ENCODE measurements at places on chromosomes 6 and 20. TPM values are rescaled to one million over a fixed set of nuclear protein-coding genes. Genes with fewer than 3 reads are reported as not detected.

GRCh38 chr6:7580537-7580926 lies 9.5 kb upstream of the SNRNP48 start:
- DNase-seq = no peak

DNA sequence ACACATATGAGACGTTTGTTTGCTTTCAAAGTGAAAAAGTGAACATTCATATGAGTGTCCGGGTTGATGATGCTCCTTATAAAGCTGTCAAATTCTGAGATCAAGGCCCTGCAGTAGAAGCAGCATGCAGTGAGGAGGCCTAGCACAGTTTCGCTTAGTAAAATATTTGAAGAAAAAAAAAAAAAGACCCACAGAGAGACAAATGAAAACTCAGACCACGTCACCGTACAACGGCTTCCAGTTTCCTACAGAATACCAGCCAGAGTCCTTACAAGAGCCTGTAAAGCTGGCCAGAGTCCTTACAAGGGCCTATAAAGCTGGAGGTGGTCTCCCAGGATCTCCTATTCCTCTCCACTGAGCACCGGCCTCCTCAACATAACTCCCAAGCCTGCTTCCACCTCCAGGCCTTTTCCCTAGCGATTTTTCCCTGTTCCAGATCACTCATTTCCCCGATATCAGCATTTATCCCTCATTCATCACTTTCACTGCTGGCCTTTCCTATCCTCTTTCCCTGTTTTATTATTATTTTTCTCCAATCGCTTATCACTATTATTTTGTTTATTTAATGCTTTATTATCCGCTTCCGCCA lies 1.5 kb upstream of the HMGN4 start:
- peak; percentile 58 for DNase-seq

- DNase-seq = no peak
Observed at GRCh38 chr6:79797163-79797764, 150.1 kb downstream of the ELOVL4 start.

DNA sequence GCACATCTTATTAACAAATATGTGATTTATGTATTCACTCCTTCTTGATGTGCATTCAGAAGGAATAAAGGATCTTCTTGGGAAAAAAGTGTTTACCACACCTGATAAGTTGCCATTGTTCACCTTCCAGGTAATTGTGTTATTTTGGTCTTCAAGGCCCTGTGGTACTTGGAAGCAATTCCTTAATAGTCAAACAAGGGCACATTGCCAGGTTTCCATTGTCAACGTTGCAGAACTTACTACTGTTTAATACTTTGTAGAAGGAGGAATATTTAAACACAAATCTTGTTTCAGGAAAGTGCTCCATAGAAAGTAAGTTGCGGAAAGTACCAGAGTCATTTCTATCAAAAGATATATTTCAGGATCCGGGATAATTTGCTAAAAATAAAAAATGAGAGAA lies 129.5 kb upstream of the SGK1 start:
- peak; percentile 61 for DNase-seq

DNA sequence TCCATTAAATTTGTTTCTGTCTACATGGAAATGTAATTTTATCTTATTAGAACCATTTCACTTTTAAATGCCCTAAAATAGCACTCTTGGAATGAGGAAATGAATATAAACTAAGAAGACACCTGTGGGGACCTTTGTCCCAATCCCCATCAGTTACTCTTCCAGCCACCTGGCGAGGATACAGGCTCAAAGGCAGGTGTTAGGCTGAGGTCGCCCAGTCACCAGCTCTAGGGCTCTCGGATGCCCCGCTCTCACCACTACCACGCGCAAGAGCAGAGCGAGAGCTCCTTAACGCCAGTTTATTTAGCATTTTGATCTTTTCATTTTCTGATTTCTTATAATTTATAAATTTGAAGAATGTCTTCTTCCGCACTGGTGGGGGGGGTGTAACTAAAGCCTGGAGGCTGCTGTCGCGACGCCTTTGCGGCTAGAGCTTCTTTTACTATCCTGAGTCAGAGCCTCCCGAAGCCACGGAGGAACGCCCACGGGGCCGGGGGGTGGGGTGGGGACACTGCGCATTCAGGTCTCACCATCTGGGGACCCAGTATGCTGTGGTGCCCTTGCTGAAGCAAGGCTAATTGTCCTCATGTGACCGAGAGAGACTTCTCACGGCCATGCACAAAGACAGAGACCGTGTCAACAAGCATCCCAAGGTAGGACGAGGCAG lies 38.7 kb upstream of the AFDN start:
- DNase-seq = no peak

DNA sequence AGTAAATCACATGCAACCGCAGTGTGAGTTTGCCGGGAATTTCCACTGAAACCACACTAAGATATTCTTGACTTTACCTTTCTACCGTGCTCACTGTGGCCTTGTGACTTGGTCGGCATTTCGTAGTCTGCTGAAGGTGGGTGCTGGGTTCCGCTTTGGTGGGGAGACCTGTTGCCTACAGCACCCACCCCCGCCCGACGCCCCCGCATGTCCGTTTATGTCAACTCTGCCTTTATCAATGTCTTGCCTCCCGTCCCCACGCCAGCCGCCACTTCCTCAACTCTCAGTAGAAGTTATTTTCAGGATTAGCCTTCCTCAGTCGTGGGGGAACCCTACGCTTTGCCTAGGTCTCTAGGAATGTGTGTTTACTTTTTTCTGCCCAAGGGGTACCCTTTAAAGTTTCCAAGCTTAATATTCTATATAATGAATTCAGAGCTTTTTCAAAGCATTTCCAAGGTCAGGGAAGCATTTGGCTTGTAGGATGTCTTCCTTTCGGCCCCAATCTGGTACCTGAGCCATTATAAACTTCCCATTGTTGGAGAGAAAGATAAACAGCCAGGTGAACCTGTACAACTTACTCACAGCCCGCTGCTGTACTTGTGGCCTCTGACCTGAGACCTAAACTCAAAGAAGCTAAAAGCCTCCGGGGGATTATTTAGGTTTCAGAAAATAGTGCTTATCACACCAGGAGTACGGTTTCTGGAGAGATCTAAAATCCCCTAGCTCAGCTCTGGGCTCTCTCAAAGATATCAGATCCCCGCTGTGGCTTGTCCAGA lies 54.2 kb downstream of the TBC1D7 start:
- DNase-seq = no peak

DNA sequence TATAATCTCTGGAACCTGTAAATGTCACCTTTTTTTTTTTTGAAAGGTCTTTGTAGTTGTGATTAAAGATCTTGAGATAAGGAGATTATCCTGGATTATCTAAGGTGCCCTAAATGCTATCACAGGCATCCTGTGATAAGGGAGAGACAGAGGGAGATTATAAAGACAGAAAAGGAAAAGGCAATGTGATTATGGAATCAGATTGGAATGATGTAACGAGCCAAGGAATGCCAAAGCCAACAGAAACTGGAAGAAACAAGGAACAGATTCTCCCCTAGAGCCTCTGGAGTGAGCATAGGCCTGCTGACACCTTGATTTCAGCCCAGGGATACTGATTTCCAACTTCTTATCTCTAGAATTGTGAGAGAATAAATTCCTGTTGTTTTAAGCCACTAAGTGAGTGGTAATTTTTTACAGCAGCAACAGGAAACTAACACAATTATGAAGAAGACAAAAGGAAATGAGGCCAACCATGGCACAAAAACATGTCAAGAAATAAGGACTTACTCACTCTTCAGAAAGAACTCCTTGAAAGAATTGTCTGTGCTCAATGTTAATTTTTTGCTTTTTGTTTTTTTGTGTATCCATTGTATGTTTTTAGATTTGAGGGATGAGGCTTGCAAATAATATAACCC lies 82.7 kb downstream of the CFAP61 start:
- DNase-seq = peak; percentile 36

DNA sequence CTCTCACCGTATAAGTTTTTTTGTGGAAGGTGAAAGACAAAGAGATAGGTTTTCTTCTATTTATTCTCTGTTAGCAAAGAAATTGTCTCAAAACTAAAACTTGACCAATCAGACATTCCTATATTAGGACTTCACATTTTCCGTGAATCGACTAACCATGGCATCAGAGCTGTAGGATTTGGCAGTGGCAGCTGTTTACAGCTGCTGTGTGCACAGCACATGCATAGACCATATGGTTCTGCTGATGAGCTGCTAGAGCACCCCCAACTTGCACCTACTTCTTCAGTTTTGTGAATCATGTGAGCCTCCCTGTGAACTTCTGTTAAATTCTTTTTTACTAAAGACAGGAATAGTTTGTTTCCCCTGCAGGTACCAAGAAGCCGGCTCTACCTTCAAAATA lies 157.9 kb downstream of the RFX6 start:
- no peak for DNase-seq

- DNase-seq = no peak
Observed at GRCh38 chr6:43728586-43728985, 41.0 kb upstream of the MRPS18A start.

- no peak for DNase-seq
Observed at GRCh38 chr6:170208182-170208601, 82.7 kb downstream of the DLL1 start.

LTB gene
- 1.2 TPM for total RNA-seq

ADA gene
- 26.3 TPM for total RNA-seq

GPX5 gene
- total RNA-seq = not detected

OR2B6 gene
- not detected for total RNA-seq

PNLDC1 gene
- total RNA-seq = not detected

SH3BGRL2 gene
- 10.7 TPM for total RNA-seq

Data from endothelial cell of umbilical vein (primary cell).